NCI-H1417 (cell line): ENCODE measurements at places on chromosomes 2 and 18.

DNA sequence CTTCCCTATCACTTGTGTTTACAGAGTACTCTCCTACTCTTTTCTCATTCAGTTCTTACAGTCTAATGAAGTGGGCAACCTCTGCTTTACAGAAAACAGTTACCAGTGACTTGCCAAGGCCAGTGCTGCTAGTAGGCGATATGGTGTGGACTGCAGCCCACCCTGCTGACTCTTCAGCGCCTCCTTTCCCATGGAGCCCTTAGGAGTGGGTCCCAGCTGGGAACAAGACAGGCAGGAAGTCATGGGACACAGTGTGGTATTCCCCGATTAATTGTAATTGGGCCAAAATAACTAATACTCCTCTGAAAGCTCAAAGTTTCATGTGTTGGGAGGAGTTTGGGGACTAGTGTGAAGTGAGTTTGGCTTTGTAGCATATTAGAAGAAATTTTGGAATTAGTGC, 120.1 kb upstream of the EML6 start:
- no peak for DNase-seq

DNA sequence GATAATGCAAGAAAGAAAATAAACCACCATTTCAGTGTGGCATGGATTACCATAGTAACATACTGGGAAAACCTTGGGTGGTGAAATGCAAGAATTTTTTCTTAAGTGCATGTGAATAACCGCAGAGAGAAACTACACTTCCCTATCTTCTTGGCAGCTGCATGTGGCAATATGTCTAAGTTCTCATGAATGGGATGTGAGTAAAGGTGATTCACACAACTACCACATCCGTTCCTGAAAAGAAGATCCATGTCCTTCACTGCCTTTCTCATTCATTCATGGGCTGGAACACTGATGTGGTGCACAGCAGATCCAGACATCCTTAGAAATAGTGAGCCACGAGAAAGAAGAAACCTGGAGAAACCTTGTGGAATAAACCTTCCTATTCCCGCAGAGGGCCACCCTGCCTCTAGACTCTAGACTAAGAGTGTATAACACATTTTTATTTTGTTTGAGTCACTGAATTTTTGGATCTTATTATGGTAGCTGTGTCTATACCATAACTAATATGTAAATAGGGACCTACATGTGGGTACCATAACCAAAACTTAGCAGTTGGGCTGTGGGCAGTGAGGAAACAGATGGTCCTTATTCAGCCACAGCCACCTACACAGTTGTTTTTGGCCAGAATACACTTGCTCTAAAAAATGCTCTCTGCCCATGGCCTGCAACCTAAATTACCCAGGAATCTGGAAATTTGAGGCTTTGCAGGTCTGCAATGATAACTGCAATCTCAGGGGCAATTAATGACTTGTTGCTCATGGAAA, 573.3 kb downstream of the LRP1B start:
- no peak for DNase-seq

GRCh38 chr2:24448797-24449196, 42.3 kb upstream of the NCOA1 start:
- DNase-seq = no peak

DNA sequence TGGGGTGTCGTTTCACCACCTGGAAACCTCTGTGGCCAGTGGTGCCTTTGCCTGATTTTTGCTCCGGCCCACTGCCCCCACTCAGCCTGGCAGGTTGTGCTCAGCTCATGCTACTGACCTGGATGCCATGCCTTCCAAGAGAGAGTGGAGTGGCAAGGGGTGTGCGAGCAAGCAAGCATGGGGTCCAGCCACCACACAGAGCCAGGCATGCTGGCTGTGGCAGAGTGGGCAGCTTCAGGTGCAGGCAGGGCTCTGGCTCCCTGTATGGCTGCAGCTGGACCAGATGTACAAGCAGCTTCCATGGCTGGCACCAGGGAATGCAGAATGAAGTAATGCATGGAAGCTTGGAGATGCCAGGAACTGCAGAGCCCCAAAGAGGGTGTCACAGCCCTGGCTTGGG, 620.5 kb upstream of the SETBP1 start:
- no peak for DNase-seq

DNA sequence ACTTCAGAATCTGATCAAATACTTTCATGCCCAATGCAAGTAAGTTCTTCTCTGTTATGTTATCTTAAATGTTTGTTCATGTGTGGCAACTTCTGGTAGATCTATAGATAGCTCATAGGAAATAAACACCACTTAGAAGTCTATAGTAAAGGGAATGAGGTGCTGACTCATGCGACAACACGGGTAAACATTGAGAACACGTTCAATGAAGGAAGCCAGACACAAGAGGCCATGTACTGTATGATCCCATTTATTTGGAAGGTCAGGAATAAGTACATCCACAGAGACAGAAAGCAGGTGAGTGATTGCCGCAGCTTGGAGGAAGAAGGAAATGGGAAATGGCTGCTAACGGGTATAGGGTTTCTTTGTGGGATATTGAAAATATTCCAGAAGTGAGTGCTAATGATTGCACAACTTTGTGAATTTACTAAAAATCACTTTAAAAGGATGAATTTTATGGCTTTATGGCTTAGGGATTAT, 95.4 kb downstream of the ITGB1BP1 start:
- no peak for DNase-seq

DNA sequence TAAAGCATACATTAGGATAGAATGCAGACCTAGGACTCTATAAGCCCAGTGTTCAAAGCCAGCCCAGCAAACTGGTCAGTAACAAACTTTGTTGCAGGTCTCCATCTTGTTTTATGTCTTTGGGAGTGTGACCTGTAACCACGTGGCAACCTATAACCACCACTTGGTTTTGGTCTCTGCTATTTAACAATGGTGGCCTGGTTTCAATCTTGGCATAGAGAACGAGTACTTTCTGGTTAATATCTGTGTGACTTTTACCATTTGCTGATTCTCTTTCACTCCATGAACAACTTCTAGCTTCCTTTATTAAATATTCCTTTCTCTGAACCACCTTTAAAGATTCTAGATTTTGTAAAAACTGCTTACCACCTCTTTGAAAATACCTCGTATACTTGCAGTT, 118.5 kb downstream of the KCNS3 start:
- no peak for DNase-seq

- DNase-seq = no peak
These were observed 196.1 kb upstream of the MYT1L start for GRCh38 chr2:2527148-2527547.

GRCh38 chr2:237895544-237896506, 36.4 kb downstream of the RAMP1 start:
- DNase-seq = peak; percentile 73

DNA sequence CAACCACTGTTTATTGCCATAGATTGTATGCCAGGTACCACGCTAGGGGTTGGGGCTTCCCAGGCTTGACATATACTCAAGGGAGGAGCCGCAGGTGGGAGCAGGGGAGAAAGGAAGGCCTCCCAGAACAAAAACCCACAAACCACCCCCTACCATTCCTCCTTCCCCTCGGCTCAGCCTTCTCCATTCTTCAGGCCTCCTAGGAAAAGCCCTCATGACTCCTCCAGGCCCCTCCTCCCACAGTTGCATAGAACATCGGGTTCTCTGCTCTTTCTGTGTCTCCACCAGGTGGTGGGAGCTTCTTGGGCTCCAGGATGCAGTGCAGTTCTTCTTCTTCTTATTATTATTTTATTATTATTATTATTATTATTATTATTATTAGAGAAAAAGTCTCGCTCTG, 80.3 kb downstream of the ZFP36L2 start:
- no peak for DNase-seq

- DNase-seq = no peak
These were observed 126.4 kb downstream of the HRH4 start for GRCh38 chr18:24586662-24587360.

- no peak for DNase-seq
These were observed 26.9 kb upstream of the INSIG2 start for GRCh38 chr2:118061135-118061955.

DNA sequence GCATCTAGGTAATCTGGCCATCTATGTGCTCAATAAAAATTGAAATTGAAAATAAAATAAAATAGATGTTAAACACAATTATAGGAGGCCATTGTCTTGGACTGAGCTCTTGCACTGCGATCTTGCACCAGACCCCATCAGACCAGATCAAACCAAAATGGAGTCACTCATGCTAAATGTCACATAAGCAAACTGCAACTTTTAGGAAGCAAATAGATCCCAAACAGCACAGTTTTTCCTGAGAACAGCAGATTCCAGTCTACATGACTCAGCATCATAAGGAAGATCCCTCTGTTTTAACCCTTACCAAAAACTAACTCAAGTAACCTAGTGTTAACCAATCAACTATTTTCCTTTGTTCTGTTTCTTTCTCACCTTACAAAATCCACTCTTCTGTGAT, 57.7 kb upstream of the LRP1B start:
- no peak for DNase-seq

DNA sequence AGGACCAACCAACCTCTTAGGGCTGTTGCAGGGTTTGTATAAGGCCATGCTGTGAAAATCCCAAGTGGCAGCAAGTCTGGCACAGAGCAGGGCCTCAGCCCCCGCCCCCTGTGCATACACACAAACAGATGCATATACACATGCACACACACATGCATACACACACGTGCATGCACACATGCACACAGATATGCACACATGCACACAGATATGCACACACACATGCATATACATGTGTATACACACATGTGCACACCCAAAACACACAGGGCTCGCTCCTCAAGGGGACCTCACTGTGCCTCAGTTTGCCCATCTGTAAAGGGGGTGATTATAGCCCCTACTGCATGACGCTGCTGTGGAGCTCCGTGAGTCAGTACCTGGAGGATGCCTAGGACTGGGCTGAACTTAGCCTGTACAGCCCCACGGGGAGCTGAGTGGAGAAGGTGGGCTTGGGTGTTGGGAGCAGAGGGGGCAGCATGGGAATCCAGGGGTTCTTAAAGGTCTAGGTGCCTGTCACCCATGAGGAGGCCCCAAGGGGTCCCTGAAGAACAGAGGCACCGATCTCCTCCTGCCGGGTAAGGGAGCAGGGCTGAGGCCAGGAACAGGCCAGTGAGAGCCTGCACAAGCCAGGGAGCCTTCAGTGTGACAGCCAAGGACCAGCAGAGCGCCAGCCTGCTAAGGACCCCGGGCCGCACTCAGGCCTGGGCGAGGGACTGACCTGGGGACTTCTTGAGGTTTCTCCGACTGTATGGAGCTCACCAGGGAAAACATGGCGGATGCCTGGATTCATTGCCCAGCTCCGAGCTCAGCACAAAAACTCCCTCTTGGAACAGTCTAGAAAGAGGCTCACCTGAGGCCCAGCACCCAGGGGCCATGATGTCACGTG, 24.0 kb upstream of the ALPI start:
- DNase-seq = no peak

GRCh38 chr2:241072553-241073165, 29.4 kb downstream of the MTERF4 start:
- no peak for DNase-seq

DNA sequence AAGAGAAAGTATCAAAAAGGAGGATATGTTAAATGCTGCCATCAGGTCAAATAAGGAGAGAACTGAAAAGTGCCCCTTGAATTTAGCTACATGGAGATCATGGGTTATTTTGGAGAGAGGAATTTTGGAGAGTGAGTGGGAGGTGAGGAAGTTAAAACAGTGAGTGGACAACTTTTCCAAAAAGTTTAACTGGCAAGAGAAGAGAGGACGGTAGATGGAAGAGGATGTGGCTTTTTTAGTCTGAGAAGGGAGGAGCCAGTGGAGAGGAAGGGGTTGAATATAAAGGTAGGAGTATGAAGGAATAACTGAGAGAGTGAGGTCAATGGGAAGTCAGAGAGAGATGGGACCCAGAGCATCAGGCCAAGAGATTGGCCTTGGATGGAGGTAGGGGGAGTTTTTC, 62.5 kb upstream of the NFE2L2 start:
- no peak for DNase-seq

DNA sequence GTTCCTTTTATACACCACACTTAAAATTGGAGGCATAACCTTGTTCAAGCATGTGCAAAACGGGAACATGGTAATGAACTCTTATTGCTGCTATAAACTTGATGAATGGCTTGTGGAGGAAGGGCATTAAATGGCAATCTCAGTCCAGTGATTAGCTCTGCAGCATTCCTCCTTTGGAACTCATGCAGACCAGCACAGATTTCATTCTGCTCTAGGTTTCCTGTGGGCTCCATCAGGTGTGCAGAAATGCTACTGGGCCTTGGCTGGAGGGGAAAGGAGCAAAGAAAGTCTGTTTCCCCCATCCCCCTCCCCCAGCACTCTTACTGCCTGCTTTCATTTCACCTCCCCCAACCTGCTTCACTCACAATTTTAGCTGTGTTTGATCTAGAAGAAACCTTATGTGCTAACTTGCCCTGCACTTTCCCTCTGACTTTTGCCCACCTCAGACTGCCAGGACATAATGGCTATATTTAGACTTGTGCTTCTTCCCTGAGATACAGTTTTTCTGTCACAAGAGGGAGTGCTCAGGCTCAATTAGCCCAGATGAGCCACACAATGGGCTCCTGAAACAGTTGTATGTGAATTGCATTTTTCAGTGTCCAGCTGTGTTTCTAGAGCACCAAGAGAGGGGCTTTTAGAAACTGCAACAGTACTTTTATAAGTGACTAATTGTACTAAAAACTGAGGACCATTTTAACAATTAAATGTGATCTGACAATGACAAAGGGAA, 109.8 kb downstream of the FSHR start:
- peak; percentile 48 for DNase-seq

DNA sequence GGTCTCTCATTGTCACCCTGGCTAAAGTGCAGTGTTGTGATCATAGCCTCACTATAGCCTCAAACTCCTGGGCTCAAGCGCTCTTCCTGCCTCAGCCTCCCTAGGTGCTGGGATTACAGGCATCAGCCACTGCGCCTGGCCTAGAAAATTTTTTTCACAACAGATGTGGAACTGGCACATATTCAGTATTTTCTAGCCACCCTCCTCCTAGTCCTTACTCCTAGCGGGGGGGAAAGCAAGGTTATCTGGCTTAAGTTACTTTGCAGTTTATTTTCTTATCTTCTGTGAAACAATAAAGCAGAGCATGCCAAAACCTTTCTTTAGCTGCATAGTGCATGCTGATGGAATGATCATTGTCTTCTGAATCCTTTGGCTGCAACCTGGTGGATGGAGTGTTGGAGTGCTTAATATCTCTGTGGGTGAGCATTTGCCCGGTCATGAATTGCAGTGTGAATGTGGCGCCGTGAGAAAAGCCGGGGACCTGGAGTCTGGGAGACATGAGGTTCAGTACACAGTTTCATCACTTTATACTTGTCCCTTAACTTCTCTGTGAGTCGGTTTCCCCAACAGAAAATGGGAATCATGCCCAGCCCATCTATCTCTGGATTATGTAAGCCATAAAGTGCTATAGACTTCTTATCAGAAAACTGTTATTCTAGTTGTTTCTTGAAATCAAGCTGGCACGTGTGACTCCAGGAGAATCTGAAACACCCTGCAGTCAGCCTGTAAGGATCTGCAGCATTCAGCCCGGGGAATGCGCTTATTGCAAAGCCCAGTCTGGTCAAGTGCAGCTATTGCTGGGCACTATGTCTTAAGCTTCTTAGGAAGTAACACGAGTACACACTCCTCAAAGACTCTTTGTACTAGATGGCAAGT, 38.2 kb upstream of the MAP3K20 start:
- no peak for DNase-seq

- no peak for DNase-seq
These were observed 68.8 kb downstream of the LTBP1 start for GRCh38 chr2:33015421-33016142.

GRCh38 chr18:79447703-79448367, 52.1 kb downstream of the NFATC1 start:
- no peak for DNase-seq
